ENCODE measurements at places on chromosomes 1 and 21.

DNA sequence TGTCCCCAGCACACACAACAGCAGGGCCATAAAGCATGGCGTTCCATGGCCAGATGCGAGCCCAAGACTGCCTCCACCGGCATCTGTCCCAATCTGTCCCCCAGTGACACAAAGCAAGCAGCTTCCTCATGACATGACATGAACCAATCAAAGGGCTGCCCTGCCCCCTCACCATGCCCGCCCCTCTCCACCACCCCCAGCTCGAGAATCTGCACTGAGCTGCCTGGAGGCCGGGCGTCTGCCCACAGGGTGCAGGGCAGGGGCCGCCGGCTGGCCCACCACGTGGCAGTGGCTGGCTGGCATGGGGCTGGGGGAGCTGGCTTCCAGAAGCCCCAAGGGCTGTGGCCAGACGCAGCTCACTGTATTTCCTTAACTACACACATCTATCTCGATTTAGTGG, 27.8 kb downstream of the WNT9A start:
- no peak for DNase-seq

DNA sequence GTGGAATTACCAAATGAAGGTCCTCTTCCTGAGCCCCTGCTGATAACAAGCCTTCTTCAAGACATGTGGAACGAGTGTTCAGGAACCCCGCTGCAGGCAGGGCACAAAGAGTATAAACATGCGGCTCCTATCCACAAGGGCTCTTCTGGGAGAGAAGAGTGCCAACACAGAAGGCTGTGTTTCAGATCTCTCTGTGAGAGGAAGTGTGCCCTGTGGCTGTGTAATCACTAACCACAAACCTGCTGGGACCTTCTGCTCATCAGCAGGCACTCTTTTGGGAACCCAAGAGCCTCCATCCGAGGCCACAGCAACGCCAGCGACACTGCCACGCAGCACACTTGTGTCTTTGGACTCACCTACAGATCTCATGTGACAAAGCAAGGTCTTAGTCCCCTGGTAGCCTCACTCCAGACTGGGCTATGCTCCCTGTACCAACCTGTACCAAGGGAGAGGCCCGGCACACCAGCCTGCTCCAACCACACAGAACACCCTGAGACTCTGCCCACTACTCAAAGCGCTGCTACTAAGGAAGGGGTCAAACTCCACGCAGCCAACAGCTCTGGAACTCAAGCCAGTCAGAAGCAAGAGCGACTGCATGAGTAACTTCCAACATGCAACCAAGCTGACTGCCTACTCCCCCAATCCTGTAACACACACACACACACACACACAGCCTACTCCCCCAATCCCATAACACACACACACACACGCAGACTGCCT, 7.8 kb downstream of the PTTG1IP start:
- DNase-seq, result no peak

- DNase-seq, result no peak
Observed at GRCh38 chr1:196091397-196092135, 516.7 kb downstream of the KCNT2 start.

GRCh38 chr21:36854391-36854790, 112.1 kb downstream of the HLCS start:
- DNase-seq, result no peak

DNA sequence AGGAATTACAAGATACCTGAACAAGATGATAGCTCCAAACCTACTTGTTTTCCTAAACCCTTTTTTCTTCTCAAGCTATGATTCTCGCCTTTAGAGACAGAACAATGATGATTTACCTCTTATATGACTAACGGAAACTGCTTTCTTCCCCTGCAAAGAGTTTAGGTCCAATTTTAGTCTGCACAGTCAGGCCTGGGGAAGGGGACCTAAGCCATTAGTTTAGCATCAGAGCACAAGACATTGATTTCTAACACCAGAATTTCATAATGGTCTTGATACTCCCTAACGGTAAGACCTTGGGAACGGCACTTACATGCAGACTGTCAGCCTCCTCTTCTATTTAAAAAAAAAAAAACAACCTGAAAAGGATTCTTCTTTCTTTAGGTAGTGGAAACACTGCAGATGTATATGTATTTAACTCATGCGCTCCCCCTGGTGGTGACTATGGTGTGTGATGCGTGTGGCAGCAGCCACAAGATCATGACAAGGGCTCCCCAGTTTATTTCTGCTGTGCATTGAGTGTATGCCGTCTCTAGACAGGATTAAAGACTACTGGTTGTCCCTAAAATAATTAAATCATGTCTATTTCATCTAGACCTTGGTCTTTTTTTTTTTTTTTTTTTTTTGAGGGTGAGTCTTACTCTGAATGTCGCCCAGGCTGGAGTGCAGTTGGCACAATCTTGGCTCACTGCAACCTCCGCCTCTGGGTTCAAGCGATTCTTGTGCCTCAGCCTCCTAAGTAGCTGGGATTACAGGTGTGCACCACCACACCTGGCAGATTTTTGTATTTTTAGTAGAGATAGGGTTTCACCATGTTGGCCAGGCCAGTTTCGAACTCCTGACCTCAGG, 37.3 kb upstream of the TMEM222 start:
- DNase-seq, result no peak

DNA sequence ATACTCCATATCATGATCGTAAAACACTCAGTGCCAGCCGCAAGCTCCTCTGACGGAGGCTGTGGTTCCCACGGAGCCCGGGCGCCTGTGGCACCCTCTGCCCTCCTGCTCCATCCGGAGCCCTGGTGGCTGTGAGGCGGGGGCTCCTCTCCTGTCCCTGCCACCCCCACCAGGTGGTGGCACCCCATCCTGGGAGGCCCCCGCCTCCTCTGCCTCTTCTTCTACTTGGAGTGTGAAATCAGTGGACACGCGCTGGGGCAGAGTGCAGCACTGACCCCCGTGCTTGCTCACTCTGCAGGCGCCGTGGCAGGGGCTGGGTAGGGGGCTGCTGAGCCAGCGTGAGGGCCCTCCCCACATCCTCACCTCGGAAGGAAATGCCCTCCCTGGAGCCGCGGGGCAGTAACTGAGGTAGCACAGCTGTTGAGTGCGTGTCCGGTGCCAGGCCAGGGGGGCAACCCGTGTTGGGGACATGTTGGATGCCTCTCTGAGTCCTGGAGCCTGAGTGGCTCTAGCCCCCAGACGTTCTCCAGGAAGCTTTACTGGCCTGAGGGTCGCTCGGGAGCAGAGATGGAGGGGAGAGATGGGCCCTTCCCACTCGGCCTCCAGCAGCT, 58.7 kb upstream of the ABCG1 start:
- DNase-seq, result no peak

DNA sequence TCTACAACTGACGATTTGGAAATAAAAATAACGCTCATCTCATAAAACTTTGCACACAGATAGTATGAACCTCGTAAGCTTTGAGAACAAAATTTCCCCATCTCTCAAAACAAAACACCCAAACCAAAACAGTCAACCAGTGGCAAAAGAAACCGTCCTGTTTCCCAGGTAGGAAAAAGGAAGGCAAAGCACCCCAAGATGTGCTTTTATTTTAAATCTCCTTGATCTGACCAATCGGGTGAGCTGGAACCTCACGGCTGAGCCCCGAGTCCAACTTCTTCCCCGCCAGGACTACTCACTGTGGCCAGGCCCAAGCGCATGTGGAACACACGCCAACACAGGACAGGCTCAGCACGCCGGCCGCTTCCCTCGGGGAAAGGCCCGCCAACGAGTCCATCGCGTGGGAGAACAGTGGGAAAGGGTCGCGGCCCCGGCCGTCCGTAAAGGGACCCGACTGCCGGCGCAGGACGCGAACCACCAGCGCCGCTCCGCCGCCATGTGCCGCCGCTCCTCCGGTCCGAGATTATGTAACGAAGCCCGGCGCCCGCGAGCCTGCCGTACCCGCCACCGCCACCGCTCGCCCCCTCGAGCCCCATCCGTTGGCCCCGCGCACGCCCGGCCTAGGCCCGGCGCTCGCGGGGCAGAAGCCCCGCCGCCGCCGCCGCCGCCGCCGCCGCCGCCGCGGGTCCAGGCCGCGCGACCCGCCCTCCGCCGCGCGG, 759 bp downstream of the AHCTF1 start:
- no peak for DNase-seq

DNA sequence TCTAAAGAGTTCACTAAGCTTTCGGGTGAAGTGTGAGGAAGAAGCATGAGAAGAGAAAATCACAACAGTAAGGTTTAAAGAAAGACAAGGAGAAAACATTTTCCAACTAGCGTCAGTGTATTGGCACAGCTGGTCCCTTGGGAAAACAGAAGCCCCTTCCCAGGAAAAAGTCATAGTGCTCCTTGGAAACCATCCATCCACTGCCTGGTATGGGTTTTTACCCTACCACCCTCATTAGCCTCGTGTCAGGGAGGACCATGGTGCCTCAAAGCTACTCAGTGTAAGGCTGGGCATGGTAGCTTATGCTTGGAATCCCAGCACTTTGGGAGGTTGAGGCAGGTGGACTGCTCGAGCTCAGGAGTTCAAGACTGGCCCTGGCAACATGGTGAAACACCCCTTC, 12.7 kb downstream of the AADACL4 start:
- no peak for DNase-seq

DNA sequence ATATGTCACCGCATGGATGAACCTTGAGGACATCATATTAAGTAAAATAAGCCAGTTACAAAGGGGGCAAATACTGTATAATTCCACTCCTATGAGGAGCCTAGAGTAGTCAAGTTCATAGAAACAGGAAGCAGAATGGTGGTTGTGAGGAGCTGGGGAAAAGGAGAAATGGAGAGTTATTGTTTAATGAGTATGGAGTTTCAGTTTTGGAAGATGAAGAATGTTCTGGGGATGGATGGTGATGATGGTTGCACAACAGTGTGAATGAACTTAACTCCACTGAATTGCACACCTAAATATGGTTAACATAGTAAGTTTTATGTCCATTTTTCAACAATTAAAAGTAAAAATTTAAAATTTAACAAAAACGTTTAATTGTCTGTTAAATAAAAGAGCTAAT, 220.9 kb upstream of the JUN start:
- DNase-seq, result no peak

- DNase-seq, result no peak
Observed at GRCh38 chr1:19621274-19621950, 22.7 kb upstream of the NBL1 start.

- no peak for DNase-seq
Observed at GRCh38 chr1:201531551-201532425, 7.1 kb upstream of the NAV1 start.

DNA sequence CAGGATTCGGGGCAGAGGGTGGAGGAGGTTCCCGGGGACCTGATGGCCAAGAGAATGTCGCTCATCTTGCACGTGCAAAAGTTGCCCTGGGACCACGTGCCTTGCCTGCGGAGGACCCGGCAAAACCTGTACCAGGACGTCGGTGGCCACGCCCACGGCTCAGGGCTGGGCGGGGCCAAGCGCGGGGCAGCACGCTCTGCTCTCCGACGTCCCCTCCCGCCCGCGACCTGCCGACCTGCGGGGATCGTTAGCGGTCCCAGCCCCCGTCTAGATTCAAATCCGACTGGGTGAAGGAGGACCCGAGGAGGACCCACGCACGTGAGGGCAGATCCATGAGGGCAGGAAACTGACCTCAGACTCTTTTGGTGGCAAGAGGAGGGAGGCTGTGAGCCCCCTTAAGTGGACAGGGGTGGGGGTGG, at the start of gene C1orf167:
C1orf167 (plus strand) TSS at position 206 of the 419 bp plus-strand sequence. CDS start 2,208 bp downstream, outside the sequence.
- no peak for DNase-seq

DNA sequence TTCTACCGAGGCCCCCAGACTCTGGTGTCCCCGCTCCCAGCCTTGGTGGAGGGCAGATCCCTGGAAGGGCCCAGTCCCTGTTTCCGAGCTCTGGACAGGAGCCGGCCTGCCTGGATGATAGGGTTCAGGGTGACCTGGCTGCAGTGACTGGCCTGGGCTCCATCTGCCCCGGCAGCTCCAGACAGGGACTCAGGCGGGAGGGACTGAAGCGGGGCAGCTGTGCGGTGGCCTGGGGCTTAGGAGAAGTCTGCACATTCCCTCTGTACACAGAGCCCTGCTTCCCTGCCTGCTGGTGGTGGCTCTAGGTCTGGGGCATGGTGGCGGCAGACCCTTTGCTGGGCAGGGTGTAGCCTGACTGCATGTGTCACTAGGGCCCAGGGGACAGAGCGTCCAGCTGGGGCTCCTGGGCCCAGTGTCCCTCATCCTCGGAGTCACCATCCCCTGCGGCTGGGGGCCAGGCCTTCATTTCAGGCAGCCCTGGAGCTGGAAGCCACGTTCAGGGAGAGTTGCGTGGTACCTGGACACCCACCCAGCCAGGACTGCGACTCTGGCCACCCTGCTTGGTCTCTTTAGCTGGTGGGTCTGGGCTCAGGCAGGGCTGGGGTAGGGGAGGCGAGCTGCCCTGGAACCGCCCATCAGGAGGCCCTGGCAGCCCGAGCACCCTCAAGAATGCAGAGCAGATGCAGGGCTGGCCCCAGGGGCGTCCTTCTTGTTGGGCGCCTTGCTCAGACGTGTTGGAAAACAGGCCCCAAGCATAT, 9.6 kb downstream of the ARHGEF16 start:
- DNase-seq, result no peak

DNA sequence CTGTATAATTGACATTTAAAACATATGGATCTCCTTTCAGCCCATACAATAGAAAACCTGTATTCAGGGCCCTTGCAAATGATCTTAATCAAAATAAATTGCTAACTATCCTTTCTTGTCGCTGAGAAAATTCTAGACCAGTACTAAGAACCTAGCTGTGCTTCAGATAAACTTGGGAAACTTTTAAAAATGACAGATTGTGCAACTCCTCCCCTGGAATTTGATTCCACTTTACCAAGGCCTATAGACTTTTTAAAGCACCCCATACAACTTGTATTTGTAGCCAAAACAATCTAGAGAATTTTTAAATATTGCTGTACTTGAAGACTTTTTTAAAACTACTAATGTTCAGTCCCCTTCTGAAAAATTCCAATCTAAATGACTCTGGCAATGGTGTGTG, 51.6 kb downstream of the ZNF644 start:
- no peak for DNase-seq

- DNase-seq, result no peak
Observed at GRCh38 chr1:100926240-100926639, 30.4 kb downstream of the SLC30A7 start.

- no peak for DNase-seq
Observed at GRCh38 chr1:192786576-192786975, 22.3 kb upstream of the RGS2 start.

GRCh38 chr1:15155888-15156741, 2.6 kb downstream of the TMEM51 start:
- DNase-seq, result no peak

DNA sequence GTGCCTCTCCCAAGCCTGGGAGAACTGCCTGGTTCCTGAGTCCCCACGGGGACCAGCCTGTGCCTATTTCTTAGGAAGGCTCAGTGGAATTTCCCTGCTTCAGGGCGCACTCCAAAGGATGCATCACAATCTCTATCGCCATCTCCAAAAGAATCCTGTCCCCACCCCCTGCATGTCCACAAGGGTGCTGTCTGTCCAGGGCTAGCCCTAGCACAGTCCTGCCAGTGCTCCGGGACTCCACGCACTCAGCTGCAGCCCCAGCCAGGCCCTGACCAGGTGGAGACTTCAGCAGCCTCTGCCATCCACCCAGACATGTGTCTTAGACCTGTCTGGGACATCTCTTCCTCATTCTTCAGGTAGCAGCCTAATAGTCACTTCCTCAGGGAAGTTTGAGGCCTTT, 199.7 kb downstream of the GRIK3 start:
- DNase-seq, result no peak

GRCh38 chr1:208132287-208132882, 111.8 kb downstream of the PLXNA2 start:
- peak; percentile 9 for DNase-seq

Data from BJ (cell line).